ENCODE measurements at places on chromosomes 16 and 17. TPM values are rescaled to one million over a fixed set of nuclear protein-coding genes. Genes with fewer than 3 reads are reported as not detected.

DNA sequence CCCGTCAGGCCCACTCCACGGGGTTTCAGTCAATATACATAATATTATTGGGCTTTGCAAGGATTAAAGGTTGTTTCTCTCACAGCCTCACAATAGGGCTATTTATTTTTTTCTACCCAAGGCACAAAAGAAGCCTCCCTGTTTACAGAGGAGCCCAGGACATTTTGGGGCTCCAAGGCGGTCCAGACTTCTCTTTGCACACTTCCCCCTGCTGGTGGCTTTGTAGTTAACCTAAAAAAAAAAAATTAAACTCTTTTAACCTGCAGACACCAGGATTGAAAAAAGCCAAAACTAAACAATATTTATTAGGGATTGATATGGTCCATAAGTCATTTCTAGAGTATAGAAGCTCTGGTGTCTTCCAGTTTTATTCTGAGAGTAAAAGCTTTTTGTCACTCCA is 169.7 kb upstream of the ZFHX3 start:
- DNase-seq: no peak

GSDMA gene
- polyA plus RNA-seq: 0.13 TPM

ITGB3 gene
- polyA plus RNA-seq: 10.9 TPM

PSME3IP1 gene
- polyA plus RNA-seq: 52.7 TPM

ZNF213 gene
- 15.5 TPM for polyA plus RNA-seq

GRCh38 chr16:72787514-72788268 is 260.2 kb downstream of the ZFHX3 start:
- DNase-seq: peak; percentile 58

DNA sequence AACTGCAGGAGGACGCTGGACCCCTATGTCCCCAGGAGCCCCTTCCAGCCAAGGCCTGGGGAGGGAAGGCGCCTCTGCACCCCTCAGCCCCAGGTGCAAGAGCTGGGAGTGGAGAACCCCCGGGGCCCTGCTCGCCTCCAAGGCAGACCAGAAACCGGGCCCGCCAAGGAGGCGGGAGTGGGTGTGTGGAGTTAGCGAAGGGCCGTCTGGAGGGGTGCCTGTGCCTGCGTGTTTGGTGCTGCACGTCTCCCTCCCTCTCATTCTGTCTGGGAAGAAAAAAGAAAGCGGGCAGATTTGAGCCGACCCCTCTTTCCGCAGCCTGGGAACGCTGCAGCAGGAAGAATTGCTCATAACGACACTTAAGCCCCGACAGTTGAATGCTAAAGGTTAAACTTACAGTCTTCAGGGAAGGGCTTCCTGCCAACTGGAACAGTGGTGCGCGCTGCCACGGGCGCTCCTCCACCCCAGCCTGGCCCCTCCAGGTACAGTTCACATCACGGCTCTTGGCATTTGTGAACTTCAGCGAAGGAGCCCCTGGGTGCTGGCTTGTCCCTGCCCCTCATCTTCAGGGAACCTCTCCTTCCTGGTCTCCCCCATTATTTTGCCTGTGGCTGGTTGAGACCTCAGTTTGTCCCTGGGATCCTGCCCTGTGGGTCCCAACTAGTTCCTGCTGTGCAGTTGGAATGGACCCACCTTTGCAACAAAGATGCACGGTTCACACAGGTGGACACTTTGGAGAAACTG is 19.2 kb upstream of the ZFHX3 start:
- DNase-seq: no peak

DNA sequence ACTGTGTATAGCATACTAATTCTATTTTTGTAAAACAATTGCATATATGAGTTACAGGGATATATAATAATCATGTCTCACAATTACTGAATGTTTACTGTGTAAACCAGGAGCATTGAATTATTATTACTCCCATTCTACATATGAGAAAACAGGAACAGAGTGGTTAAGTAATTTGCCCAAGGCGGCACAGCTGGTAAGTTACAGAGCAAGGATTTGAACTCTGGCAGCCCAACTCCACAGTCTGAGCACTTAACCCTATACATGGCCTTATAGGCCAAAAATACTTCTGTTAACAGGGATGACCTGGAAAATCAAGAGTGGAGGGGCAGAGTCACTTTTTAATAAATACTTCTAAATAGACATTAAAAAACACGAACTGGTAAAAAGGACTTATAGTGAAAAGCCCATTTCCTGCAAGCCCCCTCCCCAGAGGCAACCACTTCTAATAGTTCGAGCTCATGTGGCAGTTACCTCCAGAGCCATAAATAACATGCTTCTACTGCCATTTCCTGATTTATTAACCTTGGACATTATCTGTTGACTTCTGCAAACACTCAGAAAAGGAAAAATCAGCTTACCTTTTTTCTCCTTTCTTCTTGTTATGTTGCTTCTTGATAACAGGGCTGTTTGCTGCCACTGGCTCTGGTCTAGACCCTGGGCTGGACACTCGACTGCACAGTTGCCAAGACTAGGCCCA is 22.1 kb upstream of the ADGRG1 start:
- no peak for DNase-seq

DNA sequence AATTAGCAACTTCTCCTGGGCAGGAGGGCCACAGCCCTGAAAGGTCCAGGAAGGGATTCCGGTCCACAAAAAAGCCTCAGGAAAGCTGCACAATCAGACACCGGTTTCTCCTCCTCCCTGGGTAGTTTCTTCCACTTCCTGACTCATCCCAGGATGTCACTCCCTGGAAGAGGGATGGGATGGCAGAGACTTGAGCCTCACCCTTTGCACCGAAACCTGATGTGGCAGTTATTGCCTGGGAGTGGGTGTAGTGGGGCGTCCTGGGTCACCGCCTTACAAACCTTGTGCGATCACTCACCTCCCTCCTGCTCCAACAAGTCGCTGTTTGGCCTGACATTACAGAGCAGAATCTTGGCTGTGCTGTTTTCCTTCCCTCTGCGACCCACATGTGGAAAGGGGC is 70.8 kb downstream of the LYRM1 start:
- no peak for DNase-seq

- DNase-seq: no peak
These were observed 373.2 kb downstream of the NPIPA8 start for GRCh38 chr16:17963185-17963836.

SGF29 gene
- polyA plus RNA-seq: 19.8 TPM

DNA sequence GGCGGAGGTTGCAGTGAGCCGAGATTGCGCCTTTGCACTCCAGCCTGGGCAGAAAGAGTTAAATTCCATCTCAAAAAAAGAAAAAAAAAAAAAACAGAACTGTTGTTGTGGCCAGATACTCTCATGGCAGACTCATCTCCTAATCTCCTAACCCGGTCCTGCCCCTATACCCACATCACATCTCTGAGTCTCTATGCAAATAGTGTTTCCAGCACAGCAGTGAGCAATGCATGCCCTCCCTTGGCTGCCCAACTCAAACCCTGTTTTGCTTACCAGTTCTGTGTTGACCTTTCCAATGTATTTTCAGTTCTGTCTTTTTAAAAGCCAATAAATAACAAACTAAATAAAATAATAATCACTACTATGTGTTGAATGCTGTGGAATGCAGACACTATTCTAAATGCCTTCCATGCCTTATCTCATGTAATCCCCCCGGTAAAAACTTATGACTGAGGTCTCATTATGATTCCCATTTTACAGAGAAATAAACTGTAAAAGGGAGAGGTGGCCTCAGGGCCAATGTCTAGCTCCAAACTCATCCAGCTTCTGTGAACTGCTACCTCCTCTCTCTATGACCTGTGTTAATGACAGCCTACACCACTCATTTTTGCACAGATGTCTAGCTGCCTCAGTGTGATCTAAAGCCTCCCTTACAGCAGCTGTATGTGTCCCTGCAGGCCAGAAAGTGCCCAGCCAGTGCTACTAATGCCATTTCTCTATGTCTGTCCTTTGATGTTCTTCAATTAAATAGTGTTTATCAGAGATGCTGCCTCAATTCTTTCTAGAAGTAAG is 289.8 kb downstream of the HS3ST3B1 start:
- no peak for DNase-seq

- DNase-seq: no peak
These were observed 10.7 kb upstream of the CISD3 start for GRCh38 chr17:38719289-38719942.

DNA sequence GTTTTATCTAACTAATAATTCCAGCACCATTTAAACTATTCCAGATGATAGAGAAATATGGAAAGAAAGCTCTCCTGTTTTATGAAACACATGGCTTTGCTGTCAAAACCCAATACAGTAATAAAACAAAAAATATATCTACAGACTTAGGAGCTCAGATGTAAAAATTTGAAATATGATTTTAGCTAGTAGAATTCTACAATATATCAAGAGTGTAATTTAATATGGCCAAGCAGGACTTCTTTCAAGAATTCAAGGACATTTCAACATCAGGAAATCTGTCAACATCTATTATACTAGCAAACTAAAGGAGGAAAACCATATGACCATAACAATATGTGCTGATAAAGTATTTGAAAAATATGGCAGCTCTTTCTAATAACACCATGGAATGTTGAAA is 57.5 kb downstream of the CCDC182 start:
- DNase-seq: no peak

GRCh38 chr16:1125471-1125870 is 27.4 kb upstream of the CACNA1H start:
- DNase-seq: peak; percentile 28

GRCh38 chr17:4229627-4230541 is 33.9 kb downstream of the ANKFY1 start:
- DNase-seq: peak; percentile 83

DNA sequence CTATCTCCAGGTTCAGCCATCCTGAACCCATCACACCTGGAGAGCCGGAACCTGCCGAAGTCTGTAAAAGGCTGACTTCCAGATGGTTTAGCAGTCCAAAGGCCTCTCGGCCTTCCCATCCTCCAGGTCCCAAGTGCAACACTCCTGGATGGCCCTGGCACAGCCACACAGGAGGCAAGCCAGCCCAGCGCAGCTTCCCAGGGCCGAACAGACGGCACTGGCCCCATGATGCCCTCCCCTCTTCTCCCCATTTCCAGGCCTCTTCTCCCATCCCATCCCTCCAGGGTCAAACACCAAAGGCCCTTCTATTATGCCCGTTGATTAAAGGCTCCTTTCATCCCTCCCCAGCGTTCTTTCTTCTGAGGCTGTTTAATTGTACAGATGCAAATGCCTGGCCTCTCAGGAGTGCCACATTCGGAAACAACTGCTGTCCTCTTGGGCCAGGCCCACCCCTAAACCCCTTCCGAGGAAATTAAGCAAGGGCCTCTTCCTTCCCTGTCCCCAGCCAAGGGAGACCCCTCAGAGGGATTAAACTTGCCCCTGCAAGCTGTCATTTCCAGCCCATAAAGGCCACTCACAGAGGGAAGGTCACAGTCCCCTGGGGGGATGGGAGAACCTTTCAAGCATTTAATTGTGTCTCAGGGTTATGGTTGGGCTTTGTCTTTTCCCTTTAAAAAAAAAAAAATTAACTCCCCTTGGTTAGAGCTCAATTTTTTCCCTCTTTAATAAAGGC is 30.8 kb downstream of the AXIN2 start:
- no peak for DNase-seq

DNA sequence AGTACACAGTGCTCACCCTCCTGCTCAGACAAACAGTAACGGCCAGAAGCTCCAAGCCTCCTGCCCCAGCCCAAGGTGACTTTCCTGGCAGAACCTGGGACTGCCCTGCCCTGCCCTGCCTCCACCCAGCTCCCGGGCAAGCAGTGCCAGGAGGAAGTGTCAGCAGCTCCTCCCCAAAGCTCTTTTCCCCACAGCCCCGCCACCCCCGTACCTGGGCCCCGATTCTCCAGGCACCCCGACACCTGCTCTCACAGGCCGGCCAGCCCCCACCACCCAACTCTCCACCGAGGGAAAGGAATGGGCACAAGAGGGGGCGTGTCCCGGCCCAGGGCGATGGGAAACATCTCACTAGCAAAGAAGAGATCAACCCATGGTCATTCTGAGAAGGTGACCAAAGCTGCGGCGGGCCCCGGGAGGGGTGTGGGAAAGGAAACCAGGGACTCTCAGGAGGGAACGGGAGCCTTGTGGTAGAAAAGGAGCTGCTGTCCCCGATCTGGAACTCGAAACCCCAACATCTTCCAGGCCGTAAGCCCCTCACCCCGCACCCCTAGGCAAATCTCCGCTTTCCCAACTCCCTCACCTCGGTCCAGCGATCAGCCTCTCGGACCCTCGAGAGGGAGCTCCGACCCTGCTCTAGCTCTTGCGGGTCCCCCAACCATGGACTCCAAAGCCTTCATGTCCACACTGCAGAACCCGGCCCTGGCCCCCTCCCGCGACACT is 1.2 kb downstream of the BCAR1 start:
- no peak for DNase-seq

TBC1D26 gene
- polyA plus RNA-seq: not detected

DNA sequence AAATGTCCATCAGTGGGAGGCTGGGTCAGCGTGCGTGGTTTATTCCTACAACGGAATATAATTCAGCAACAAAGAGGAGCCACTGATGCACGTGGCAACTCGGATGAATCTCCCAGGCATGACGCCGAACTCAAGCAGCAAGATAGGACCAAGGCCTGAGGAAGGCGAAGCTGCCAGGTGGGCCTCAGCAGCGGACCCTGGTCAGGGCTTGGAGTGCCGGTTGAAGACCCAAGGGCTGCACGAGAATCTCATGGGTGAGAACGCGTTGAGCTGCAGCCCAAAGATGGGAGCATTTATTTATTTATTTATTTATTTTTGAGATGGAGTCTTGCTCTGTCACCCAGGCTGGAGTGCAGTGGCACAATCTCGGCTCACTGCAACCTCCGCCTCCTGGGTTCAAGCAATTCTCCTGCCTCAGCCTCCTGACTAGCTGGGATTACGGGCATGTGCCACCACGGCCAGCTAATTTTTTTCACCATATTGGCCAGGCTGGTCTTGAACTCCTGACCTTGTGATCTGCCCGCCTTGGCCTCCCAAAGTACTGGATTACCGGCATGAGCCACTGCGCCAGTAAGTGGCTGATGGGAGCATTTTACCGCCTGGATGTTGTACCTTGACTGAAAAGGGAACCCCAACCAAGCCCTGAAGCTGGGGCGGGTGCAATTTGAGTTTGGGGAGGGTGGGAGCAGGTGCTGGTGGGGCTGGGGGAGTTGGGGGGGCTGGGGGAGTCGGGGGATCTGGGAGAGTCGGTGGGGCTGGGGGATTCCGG is 18.1 kb upstream of the BAHCC1 start:
- DNase-seq: no peak

- no peak for DNase-seq
These were observed 48.7 kb upstream of the GSE1 start for GRCh38 chr16:85564277-85565051.

DNA sequence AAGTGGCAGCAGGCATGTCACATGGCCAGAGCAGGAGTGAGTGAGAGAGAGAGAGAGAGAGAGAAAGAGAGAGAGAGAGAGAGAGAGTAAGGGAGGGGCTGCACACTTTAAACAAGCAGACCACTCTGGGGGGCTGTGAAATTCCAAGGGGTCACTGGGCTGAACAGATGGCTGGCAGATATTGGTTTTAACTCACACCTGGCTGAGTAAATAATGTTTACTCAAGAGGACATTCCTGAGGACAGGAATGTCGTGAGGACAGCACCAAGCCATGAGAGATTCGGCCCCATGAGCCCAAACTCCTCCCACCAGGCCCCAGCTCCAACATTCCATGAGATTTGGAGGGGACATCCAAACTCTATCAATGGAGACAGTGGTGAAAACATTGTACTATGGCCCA is 269.7 kb downstream of the CBLN1 start:
- DNase-seq: no peak

MARCHF10 gene
- polyA plus RNA-seq: 0.58 TPM

All from hindlimb muscle (tissue), 1 donor.